WTC11 (cell line): ENCODE measurements at places on chromosomes 6 and 20. TPM values are rescaled to one million over a fixed set of nuclear protein-coding genes. Genes with fewer than 3 reads are reported as not detected.
A peak's percentile ranks its signal among the peaks of the same experiment; 100 is the strongest.

DNA sequence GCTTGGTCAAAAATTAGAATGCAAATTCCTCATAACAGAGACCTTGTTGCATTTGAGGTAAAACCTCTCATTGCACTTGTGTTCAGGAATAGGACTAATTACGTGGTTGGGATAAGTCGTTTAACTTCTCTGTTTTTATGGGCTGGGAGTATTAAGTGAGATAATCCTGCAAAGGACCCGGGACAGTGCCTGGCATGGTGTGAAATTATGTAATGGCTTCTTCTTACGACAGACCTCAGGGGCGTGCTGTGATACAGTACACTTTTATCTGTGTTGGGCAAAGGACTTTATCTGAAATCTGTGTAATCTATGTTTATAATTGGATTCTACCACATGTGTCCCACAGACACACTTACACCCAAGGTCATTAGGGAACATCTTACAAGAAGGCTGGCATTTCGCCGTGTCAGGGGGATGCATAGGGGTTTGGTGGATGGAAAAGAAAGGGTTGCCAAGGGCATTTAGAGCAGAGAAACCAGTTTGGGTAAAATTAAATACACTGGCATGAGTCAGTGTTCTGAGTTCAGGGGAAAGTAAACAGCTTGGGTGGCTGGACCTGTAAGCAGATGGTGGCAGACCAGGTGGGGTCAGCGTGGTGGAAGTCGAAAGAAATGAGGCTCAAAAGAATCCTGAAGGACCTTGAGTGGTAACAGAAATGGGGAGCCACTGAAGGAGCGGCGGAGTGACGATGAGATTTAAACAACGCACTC, 17.2 kb upstream of the RTF2 start:
- no peak for DNase-seq

GRCh38 chr6:33950472-33950881, 146.7 kb upstream of the MLN start:
- DNase-seq: peak; percentile 39

DNA sequence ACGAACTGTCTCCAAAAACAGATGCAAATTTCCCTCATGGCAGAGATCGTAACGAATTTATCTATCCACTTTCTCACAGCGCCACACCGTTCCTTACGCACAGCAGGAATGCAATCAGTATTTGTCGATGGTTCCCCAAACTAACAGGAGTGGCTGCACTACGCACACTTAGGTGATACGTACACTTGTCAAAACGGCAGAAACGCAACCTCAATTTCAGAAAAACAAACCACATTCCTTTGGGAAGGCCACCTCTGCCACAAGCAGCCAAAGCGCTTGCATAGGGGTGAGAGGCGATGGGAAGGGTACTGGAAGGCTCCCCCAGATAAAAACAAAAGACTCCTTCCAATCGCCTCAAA, 638 bp downstream of the MDN1 start:
- DNase-seq: no peak

GRCh38 chr6:158647501-158647900, 2.4 kb upstream of the SYTL3 start:
- DNase-seq: no peak

GRCh38 chr6:18312368-18312767, 48.0 kb upstream of the DEK start:
- DNase-seq: no peak

DNA sequence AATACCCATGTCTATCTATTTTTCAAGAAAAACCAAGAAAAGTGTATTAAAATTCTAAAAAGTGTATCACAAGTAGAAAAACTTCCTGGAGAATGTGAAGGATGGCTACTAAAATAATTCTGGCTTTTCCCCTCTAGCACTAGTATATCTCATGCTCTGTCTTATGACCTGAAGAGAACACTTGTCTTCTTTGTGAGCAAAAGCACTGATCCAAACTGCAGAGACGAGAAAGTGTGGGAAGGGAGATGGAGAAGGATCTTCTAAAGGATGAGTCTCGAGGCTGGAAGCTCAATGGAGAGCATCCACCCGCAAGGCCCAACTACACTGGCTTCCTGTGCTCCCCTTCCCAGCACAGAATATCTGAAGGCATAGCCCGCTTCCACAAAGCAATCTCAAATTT, 23.5 kb downstream of the STX7 start:
- DNase-seq: no peak

GRCh38 chr6:152695372-152696045, 2.2 kb upstream of the MYCT1 start:
- no peak for DNase-seq

PGC gene
- 0.55 to 0.63 TPM (median 0.62 TPM) in 3 replicates for total RNA-seq

SOX4 gene
- 167 to 182 TPM (median 169 TPM) in 3 replicates for total RNA-seq
